M059J (cell line): ENCODE measurements at places on chromosomes 11 and 22. TPM values are rescaled to one million over a fixed set of nuclear protein-coding genes. Genes with fewer than 3 reads are reported as not detected.

DNA sequence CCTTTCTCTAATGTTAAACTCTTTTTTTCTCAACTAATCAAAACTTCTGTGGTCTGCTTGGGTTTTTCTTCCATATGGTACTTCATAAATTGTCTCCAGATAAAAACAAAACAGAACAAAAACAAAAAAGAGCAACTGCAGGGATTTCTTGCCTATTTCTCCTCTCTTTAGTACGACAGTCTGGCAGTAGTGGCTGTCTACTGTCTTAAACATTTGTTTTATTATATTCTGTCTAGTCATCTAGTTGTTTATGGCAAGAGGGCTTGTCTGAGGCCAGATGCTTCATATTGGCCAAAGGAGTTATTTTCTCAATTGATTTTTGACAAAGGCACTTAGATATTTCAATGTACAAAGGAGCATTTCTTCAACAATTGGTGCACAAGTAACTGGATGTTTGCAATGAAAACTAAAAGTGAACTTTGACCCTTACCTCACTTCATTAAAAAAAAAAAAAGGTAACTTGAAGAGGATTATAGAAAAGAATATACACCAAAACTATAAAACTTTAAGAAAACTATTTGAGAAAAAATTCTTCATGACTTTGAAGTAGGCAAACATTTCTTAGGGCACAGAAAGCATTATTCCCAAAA, 404.2 kb downstream of the LUZP2 start:
- DNase-seq = no peak

- DNase-seq = no peak
These were observed at the start of gene TRIM29 for GRCh38 chr11:120137611-120138521. TSS of gene TRIM29 (minus strand) at chr11:120138113. CDS start at chr11:120138031, 82 bp downstream.

GRCh38 chr11:133659538-133660201, 127.4 kb upstream of the OPCML start:
- DNase-seq = no peak

DNA sequence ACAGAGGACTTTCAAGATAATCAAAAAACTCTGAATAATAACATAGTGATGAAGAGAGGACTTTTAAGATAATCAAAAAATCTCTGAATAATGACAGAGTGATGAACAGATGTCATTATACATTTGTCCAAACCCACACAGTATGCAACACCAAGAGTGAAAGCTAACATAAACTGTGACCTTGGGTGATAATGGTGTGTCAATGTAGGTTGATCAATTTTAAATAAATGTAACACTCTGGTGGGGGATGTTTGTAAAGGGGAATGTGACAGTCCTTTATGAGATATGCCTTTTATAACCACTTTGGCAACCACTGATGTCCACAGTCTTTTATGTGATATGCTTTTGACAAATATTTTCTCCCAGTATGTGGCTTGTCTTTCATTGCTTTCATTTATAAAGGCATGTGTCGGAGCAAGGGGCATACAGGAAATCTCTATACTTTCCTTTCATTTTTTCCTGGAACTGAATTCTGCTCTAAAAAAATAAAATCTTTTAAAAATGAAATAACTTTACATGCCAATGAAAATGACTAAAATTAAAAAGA, 10.3 kb upstream of the OR9G1 start:
- DNase-seq = no peak

DNA sequence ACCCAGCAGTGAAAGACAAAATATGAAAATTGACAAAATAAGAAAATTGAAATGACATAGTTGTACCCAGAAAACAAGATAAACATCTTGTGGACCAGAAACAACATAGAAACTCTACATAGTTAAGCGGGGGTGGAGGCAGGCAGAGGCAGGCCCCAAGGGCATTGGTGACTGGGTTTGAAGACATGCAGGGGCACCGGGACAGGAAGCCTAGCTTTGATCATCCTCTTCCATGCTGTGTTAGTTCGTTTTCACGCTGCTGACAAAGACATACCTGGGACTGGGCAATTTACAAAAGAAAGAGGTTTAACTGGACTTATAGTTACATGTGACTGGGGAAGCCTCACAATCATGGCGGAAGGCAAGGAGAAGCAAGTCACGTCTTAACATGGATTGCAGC, 33.5 kb upstream of the CRTAM start:
- peak; percentile 79 for DNase-seq

- no peak for DNase-seq
These were observed 41.4 kb upstream of the B3GAT1 start for GRCh38 chr11:134453441-134453840.

GRCh38 chr11:112293614-112294013, 33.0 kb upstream of the PLET1 start:
- DNase-seq = no peak

DNA sequence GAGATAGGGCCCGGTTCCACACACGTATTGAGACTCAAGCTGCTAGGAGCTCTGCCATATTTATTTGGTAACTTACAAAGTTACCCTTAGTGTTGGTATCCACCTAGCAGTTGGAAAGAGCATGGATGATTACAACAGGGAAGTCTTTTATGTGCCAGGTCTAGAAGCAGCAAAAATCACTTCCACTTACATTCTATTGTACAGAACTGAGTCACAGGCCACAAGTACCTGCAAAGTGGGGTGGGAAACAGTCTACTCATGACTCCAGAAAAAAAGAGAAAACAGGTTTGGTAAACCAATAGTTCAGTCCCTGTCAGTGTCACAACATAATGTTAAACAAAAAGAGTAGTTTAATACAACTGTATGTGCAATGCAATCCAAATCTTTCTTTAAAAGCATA, 279.6 kb upstream of the PITPNB start:
- peak; percentile 15 for DNase-seq

GRCh38 chr11:33362051-33362910, 105.1 kb downstream of the HIPK3 start:
- DNase-seq = peak; percentile 64

DNA sequence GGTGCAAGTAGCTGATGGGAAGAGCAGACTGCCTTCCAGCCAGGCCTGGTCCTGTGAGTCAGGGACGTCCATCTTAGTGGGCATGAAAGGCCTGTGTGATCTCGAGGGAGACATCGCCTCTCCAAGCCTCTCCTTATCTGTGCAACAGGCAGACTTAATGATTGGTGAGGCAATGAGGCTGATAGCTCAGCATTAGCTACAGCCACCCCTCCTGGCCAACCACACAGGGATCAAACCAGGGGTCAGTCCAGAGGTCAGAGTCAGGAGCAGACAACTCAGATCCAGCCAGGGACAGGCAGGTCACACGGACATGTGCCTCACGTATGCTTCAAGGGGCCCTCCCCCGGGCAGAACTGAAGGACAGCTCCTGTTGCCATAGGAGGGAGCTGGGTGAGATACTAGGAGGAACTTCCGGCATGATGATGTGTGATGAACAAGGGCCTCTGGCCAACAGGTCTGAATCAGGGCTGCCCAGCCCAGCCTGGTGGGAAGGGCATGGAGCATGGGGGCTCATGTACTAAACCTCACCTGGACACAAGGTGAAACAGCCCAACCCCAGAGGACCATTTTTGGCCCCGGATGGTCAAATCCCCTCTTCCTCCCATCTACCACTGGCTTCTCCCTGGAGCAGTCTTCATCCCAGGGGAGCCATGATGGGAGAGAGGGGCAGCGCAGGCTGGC, 2.8 kb upstream of the APOC3 start:
- DNase-seq = no peak

GRCh38 chr11:104772806-104773241, 125.4 kb downstream of the CASP12 start:
- peak; percentile 82 for DNase-seq

GRCh38 chr11:122814401-122814800, 23.9 kb upstream of the CRTAM start:
- DNase-seq = no peak

DNA sequence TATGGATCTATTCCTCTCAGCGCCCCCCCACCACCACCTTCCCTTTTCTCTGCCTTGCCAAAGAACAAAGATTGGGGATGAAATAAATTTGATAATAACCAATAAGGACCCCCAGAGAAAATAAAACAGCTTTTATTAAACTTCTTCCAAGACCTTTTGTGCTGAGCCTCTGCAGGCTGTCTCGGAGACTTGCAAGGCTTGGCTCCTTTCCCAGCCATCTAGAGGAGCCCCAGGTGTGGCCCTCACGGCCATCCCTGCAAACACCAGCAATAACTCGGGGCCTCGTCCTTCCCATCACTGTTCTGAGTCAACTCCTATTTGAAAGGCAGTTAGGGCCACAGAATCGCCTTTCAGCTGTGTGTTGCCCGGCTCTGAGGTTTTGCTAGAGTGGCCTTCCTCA, 51.2 kb upstream of the LMO1 start:
- no peak for DNase-seq

Gene DCDC1
- 0.34 and 0.66 TPM in 2 replicates for total RNA-seq

Gene TRIM49
- total RNA-seq = not detected in 2 replicates

Gene TOMM22
- 52.4 and 53.4 TPM in 2 replicates for total RNA-seq

Gene DMC1
- total RNA-seq = 0.10 TPM in 1 of 2 replicates, not detected in the other

Gene CCDC34
- total RNA-seq = 15.3 and 23.5 TPM in 2 replicates

Gene FOLR2
- total RNA-seq = not detected in 2 replicates
